Epithelial cell of esophagus (primary cell): ENCODE measurements at places on chromosomes 5 and 9.
A peak's percentile ranks its signal among the peaks of the same experiment; 100 is the strongest.

DNA sequence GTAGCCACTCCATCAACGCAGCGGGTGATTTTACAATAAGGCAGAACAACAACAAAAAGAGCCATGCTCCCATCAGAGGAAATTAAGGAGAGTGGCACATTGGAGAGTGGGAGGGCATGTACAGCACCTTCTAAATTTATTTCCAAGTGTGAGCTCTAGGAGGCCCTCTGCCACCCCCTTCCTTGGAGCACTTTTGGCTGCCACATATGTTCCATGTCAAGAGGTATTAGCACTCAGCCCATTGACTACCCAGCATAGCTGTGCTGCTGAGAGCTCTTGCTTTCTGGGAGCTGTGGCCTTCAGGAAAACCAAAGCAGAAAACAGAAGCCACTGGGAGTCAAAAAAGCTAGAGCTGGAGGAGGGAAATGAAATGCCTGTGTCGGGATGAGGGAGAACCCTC lies 200.2 kb upstream of the PANK3 start:
- DNase-seq = no peak

DNA sequence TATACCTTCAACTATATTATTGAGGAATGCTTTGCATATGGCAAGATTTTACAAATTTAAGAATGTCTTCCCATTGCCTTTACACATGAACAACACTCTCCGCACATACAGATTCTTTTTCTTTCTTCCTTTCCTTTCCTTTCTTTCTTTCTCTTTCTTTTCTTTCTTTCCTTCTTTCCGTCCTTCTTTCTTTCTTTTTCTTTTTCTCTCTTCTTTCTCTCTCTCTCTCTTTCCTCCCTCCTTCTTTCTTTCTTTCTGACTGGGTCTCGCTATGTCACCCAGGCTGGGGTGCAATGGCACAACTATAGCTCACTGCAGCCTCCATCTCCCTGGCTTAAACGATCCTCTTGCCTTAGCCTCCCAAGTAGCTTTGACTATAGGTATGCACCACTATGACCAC lies 13.8 kb downstream of the WDR31 start:
- DNase-seq = no peak

DNA sequence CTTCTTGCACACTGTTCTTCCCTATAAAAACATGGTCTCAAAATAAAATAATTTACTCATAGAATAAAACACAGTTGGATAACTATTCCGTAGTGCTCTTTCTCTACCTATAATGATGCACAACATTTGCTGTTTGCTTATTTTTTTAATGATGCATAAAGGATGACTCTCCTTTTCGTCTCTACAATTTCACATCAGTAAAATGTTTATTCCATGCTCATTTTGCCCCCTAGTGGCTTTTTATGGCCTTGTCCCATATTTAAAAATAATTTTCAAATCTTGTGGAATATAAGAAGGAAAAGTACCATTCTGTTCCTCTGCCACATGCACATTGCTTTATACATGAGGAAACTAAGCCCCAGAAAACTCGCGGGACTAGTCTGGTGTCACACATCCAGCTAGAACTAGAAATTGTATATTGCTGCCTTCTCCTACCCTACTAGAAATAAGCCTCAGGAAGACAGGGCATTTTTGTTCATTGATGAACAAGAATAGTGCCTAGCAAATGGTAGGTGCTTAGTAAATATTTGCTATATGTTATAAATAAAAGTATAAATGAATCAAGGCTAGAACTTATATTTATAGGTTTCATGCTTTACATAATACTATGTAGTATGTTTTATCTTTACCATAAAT lies 12.7 kb downstream of the KCTD16 start:
- peak; percentile 54 for DNase-seq

DNA sequence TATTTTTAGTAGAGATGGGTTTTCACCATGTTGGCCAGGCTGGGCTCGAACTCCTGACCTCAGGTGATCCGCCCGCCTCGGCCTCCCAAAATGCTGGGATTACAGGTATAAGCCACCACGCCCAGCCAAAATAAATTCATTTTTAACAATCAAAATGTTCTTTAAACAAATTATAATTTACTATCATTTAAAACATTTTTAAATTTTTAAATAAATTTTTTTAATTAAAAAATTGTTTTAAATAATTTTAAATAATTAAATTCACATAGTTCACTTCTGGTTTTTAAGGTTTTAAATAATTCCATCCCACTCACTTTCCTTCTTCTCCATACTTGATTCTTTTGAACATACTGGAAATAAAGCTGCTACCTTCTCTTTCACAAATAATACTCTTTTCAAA lies 15.0 kb upstream of the TTC33 start:
- no peak for DNase-seq

DNA sequence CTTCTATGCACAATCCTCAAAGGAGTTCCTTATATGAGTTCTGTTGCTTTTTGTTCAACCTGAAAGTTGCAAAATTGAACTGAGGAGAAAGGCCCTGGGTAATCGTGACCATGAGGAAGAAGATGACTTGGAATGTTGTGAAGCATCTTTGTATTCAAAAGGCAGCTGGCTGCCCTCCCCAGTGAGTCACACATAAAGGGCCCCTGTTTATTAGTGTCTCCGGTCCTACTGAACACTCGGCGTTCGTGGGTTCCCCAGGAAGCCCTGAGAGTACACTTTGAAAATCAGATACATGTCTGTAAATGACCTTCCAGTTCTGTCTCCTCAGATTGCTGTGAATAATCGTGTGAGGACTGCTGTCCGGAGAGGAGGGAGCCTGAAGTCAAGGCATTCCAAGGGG lies 73.6 kb downstream of the C9orf153 start:
- DNase-seq = no peak

- no peak for DNase-seq
Observed at GRCh38 chr9:40884072-40884901, 244.2 kb downstream of the FOXD4L6 start.

DNA sequence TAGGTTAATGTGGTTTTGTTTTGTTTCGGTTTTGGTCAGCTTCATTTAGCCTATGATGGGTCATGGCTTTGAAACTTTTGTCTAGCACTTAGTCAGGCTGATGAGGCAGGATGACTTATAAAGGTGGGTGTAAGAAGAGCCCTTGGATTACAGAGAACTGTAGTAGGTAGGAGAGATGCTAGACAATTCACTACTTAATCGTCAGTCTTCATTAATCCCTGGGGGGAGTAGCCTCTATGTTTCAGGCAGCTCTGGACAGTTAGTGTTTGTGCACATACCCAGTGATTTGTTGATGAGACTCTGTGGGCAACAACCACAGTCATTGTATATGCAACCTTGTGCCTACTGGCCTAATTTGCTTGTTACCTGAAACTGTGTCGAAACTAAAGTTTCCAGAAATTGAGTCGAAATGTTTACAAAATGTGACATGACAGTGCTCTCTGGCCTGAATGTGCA lies 113.3 kb downstream of the MTREX start:
- peak; percentile 60 for DNase-seq

DNA sequence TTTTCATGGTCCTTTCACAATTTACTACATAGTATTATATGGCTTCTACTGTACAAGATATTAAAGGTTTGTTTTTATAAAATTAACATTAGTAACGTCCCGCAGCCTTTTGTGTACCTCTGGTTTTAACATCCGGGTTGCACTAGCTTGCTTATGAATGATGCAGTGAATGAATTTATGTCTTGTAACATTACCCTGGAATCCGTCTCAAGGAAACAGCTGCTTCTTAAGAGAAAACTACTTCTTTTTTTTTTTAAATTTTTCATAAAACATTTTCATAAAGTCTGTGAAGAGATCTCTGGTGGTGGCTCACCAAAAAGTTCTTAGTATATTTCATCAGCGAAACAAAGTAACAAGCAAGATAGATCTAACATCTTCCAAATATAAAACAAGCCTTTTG lies 23.6 kb downstream of the MARCHF3 start:
- no peak for DNase-seq

- DNase-seq = no peak
Observed at GRCh38 chr9:94932652-94933510, 206.4 kb downstream of the AOPEP start.

GRCh38 chr9:114775981-114776380 lies 29.9 kb downstream of the TNFSF15 start:
- DNase-seq = no peak

GRCh38 chr5:179209359-179210150 lies 135.7 kb downstream of the ADAMTS2 start:
- no peak for DNase-seq

GRCh38 chr5:170372971-170373370 lies 16.2 kb downstream of the KCNMB1 start:
- DNase-seq = no peak

DNA sequence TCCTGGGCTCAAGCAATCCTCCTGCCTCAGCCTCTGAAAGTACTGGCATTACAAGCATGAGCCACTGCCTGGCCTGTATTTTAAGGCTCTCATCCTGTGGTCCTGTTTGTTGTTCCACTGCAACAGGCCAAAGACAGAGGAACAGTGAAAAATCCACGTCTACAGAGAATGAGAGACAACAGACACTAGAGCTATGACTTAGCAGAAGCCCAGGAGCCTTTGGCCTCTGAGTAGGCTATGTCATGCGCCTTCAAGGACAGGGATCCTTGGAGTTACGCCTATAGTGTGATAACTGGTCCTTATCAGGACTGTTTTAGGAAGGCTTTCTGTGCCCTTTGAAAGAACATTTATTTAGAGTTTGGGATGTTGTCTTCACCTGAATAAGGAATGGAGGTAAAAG lies 10.5 kb downstream of the POC5 start:
- DNase-seq = no peak

- no peak for DNase-seq
Observed at GRCh38 chr5:16644301-16644889, 27.6 kb upstream of the RETREG1 start.
